Epithelial cell of proximal tubule (primary cell): ENCODE measurements at places on chromosomes 2 and 18. TPM values are rescaled to one million over a fixed set of nuclear protein-coding genes. Genes with fewer than 3 reads are reported as not detected.
A peak's percentile ranks its signal among the peaks of the same experiment; 100 is the strongest.

DNA sequence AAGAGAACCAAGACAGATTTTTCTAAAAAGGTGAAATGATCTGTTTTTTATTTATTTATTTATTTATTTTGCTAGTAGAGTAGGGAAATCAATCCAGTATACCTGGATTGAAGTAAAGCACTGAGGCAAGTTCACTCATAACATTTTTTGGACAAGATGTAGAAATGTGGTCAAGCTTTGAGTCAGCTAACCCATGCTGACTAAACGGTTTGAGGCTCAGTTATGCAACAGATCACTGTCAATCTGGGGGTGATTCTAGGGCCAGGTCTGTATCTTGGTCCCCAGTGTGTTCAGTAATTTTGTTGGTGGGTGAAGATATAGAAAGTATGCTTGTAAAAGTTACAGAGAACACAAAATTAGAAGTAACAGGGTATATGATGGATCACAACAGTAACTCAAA is 60.2 kb downstream of the RMDN2 start:
- no peak for DNase-seq

DNA sequence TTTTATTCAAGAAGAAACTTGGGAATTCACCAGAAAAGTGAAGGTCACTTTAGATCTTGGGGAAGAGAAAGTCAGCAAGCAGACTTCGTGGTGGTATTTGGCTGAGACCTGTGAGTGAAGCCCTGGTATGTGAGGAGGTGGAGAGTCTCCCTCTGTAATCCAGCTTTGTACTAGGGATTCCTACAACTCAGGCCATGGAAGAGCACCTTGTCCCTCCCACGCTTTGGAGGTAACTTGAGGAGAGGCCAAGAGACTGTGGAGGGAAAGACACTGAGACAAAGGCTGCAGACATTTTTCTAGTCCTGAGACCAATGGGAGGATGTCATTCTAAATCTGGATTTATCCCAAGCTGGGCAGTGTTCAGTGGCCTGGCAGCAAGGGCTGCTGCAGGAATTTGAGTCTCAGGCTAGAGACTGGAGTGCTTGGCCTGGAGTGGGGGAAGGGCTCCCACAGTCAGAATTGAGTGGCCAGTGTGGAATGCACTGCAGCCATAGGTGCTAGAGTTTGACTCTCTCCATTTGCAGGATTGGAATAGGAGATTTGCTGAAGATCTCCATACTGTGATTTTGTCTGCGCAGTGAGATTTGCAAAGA is 219.0 kb downstream of the ACTR3 start:
- DNase-seq, result no peak

The DGUOK gene
- 65.6 and 87.8 TPM in 2 replicates for total RNA-seq

DNA sequence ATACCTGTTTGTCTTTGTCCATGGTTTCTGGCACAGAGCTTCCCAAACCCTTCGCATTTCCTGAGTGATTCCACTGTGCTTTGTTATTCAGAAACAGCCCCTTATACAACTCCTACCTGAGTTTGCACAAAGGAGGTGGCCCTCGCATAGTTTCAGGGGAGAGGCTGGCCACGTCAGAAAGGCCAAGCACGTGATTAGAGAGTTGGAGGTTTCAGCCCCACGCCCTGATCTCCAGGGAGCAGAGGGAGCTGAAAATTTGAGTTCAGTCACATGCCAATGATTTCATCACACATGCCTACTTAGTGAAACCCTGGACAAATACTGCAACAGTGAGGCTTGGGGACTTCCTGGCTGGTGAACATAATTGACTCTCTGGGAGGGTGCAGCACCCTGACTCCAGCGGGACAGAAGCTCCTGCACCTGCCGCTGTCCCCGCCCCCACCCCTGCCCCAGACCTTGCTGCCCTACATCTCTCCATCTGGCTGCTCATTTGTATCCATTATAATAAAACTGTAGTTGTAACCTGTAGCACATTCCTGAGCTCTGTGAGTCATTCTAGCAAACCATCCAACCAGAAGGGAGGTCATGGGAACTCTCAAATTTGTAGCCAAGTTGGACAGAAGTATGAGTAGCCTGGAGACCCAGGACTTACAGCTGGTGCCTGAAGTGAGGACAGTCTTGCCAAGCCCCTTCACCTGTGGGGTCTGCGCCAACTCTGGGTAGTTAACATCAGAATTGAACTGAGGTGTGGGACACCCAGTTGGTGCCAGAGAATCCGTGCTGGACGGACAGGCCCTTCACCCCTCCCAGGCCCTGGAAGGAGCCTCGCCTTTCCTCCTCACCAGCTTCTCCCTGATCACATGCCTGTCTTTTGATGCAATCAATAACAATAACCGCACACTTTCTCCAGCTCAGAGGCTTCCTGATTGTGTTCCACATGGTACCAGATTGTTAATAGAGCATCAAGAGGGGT is 224.3 kb downstream of the ANAPC1 start:
- DNase-seq, result peak; percentile 99

The ZNF236 gene
- 4.7 and 9.9 TPM in 2 replicates for total RNA-seq

- DNase-seq, result no peak
These were observed 21.7 kb downstream of the BCL11A start for GRCh38 chr2:60531701-60532133.

DNA sequence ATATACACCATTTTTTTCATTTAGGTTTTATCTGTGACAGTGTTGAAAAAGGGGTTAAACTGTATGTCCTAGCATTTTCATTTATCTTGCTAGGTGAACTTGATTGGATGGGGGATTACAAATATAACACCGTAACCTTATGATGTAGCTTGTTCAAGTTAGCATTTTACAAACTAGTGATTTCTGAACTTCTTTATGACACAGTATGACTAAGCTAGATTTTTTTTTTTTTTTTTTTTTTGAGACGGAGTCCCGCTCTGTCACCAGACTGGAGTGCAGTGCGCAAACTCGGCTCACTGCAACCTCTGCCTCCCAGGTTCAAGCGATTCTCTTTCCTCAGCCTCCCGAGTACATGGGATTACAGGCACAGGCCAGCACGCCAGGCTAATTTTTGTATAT is 47.1 kb downstream of the KCMF1 start:
- no peak for DNase-seq
